Liver (tissue), 10 donors: ENCODE measurements at places on chromosomes 3 and 15.
A peak's percentile ranks its signal among the peaks of the same experiment; 100 is the strongest.

- H3K4me1 ChIP-seq, result no peaks in the 10 kb centered on the region
- H3K27me3 ChIP-seq, result peaks cover 2% of the 10 kb centered on the region
- no peaks in the 10 kb centered on the region for H3K36me3 ChIP-seq
Observed at GRCh38 chr15:20643829-20644425, 102.3 kb upstream of the GOLGA6L6 start.

GRCh38 chr3:152404976-152405375 lies 136.2 kb downstream of the MBNL1 start:
- no peak overlapping the region for H3K27ac ChIP-seq
- no peaks in the 10 kb centered on the region for H3K27me3 ChIP-seq
- H3K36me3 ChIP-seq, result no peaks in the 10 kb centered on the region

GRCh38 chr3:37595784-37596180 lies 265.9 kb upstream of the CTDSPL start:
- no peak overlapping the region for H3K27ac ChIP-seq
- H3K4me1 ChIP-seq, result peaks cover 2% of the 10 kb centered on the region
- DNase-seq, result no peak
- H3K36me3 ChIP-seq, result no peaks in the 10 kb centered on the region
- no peaks in the 10 kb centered on the region for H3K27me3 ChIP-seq

DNA sequence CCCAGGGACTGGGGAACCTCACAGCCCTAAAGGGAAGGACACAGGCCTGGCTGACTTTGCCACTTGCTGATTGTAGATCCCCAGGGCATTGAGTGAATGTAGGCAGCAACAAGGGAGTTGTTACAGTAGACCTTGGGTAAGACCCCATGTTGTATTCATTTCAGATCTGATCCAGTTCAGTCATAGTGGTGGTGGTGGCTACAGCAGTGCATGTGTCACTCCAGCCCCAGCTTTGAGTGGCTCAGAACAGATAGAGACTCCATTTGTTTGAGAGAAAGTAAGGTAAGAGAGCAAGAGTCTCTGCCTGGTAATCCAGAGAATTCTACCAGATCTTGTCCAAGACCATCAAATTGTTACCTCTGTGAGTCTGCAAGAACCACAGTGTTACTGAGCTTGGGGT lies 278.7 kb upstream of the SATB1 start:
- H3K36me3 ChIP-seq, result no peaks in the 10 kb centered on the region
- H3K27ac ChIP-seq, result no peak overlapping the region
- DNase-seq, result no peak

DNA sequence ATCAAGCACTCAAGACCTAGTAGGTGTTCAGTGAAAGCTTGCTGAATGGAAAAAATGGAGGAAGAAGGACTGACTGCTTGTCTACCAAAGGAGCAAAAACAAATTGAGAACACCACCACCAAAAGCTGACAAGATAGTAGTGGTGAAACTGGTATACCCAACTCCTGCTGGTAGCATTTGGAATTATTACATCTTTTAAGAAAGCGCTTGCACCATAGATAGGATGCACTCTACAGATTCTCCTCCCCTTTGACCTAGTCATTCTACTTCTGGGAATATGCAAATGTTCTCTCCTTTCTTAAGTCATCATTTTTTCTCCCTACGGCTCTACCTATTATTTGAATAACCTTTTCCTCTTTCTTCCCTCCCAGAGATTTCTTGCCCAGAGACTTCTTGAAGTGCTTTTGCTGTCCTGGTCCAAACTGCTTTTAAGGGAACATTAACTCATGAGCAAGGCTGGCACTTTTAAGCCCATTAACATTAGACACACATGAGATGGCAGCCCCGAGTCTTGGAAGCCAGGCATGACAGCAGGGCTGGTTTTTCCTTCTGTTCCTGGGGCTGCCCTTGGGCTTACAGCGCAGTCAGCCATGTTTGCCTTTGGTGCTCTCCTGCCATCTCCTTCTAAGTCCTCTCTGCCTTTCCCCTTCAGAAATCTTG lies 75.0 kb upstream of the TLE3 start:
- DNase-seq, result no peak
- no peaks in the 10 kb centered on the region for H3K27me3 ChIP-seq
- H3K4me1 ChIP-seq, result no peaks in the 10 kb centered on the region
- H3K27ac ChIP-seq, result no peak overlapping the region
- H3K4me3 ChIP-seq, result no peak overlapping the region

DNA sequence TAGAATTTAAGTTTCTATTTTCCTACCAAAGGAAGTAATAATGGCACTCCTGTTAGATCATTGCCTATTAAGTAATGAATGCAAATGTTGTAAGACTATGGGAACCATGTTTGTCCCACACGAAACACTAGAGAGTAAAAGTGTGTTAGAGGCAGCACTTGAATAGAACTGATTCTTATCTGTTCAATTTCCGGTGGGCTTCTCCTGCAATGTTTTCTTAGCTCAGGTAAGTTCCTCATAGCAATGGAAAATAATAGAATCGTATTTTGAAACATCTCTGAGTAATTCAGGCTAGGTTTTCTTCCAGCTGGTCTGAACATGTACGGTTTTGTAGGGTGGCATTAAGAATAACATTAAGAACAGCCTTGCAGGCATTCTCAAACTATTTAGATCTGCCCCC lies 145.3 kb upstream of the LIPC start:
- no peaks in the 10 kb centered on the region for H3K27me3 ChIP-seq
- H3K4me3 ChIP-seq, result no peak overlapping the region
- DNase-seq, result no peak
- H3K27ac ChIP-seq, result peak overlapping the region; percentile 83
- no peaks in the 10 kb centered on the region for H3K36me3 ChIP-seq
- H3K4me1 ChIP-seq, result peaks cover 39% of the 10 kb centered on the region

GRCh38 chr15:47415539-47415971 lies 301.8 kb upstream of the SEMA6D start:
- H3K27me3 ChIP-seq, result no peaks in the 10 kb centered on the region
- no peak overlapping the region for H3K4me3 ChIP-seq
- DNase-seq, result no peak
- H3K36me3 ChIP-seq, result no peaks in the 10 kb centered on the region
- H3K4me1 ChIP-seq, result no peaks in the 10 kb centered on the region

GRCh38 chr3:129424185-129424841 lies 4.1 kb downstream of the EFCAB12 start:
- no peak for DNase-seq
- H3K4me1 ChIP-seq, result peaks cover 10% of the 10 kb centered on the region
- H3K27ac ChIP-seq, result no peak overlapping the region
- H3K27me3 ChIP-seq, result no peaks in the 10 kb centered on the region
- H3K36me3 ChIP-seq, result no peaks in the 10 kb centered on the region

DNA sequence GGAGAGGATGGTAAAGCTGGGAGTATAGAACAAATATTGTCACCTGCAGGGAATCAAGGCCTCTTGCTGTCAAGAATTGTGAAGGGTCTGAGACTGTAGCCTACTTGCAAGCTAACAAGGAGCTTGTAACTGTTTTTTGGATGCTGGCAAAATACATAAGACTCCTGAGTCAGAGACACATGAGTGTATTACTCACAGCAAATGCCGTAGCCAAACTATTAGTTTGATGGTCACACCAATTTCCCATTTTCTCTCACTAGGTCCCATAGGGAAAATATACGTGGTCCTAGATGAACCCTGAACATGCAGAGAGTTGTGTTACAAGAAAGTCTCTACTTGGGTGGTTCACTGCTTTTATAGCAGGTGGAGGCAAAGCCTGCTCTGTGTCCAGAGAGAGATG lies 44.7 kb upstream of the LIPC start:
- peaks cover 34% of the 10 kb centered on the region for H3K4me1 ChIP-seq
- no peaks in the 10 kb centered on the region for H3K36me3 ChIP-seq
- H3K4me3 ChIP-seq, result no peak overlapping the region
- DNase-seq, result no peak
- H3K27me3 ChIP-seq, result no peaks in the 10 kb centered on the region

DNA sequence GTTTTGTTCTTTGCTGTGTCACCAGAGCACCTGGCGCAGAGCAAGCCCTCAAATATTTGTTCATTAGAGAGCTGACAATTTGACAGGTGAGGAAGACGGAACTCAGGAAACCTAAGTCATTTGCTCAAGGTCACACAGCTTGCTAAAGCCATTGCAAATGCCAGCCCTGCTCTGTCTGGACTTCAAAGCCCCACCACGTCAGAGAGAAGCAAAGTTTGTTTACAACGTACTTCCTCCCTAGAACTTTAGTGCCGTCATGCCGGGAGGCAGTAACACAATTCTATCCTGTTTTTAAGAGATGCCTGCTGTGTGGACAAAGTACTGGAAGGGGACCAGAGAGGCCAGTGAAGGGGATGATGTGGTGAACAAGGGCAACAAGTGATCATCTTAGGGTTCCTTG lies 216.6 kb upstream of the PRICKLE2 start:
- H3K27me3 ChIP-seq, result peaks cover 2% of the 10 kb centered on the region
- DNase-seq, result no peak
- H3K4me1 ChIP-seq, result peaks cover 10% of the 10 kb centered on the region
- no peaks in the 10 kb centered on the region for H3K36me3 ChIP-seq

DNA sequence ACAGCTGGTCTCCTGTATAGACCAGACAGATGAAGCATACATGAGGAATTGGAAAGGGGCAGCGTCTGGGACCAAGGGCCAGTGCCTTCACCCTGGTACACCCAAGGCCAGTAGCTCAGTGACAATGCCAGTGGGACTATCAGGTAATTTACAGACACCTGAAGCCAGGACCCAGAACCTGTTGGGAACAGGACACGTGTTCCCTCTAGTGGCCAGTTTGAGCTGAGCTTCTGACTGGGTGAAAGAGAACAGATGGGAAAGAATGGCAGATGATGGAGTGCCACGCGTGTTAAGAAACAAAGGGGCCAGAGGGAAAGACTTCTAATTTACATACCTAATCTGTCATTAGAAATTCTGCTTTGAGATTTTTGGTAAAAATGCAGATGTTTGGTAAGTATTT lies 5.1 kb upstream of the SLC25A38 start:
- no peak overlapping the region for H3K27ac ChIP-seq
- no peaks in the 10 kb centered on the region for H3K27me3 ChIP-seq
- peak; percentile 61 for DNase-seq
- H3K36me3 ChIP-seq, result no peaks in the 10 kb centered on the region
- H3K4me1 ChIP-seq, result peaks cover 19% of the 10 kb centered on the region

GRCh38 chr15:77582763-77583162 lies 49.9 kb downstream of the LINGO1 start:
- H3K27ac ChIP-seq, result no peak overlapping the region
- H3K4me1 ChIP-seq, result no peaks in the 10 kb centered on the region
- H3K36me3 ChIP-seq, result no peaks in the 10 kb centered on the region
- no peak overlapping the region for H3K4me3 ChIP-seq
- no peaks in the 10 kb centered on the region for H3K27me3 ChIP-seq

- H3K4me3 ChIP-seq, result no peak overlapping the region
- DNase-seq, result no peak
- H3K27me3 ChIP-seq, result no peaks in the 10 kb centered on the region
- no peaks in the 10 kb centered on the region for H3K36me3 ChIP-seq
- H3K4me1 ChIP-seq, result peaks cover 1% of the 10 kb centered on the region
Observed at GRCh38 chr15:42919308-42919707, 1.3 kb downstream of the TTBK2 start.

DNA sequence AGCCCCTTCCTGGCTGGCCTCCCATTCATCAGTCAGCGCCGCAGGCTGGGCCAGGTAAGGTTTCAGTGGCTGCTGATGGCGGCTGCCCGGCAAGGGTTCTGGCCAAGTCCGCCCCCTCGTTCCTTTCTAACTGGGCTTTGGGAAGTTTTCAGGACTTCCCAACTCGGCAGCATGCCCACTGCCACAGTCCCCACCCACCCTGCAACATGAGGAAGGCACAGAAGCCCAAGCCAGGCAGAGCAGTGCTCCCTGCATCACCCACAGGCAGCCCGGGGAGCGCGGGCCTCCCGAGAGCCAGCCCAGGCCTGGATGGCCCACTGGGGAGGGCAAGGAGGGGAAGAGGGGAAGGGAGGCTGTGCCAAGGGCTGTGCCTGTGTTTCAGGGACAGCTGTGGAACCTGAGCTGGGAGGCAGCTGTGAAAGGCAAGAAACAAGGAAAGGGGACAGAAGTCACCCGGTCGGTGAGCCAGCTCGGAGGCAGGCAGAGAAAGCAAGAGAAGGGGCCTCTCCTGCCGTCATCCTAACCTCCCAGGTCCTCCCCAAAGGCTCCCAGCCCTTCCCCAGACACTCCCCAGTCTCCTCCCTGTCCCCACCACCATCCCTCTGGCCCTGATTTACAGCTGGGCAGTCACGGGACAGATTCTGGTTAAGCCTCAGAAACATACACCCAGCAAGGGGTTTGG lies 73.9 kb downstream of the CPN2 start:
- H3K4me1 ChIP-seq, result peaks cover 25% of the 10 kb centered on the region
- peak overlapping the region; percentile 68 for H3K27ac ChIP-seq
- no peak overlapping the region for H3K4me3 ChIP-seq
- no peaks in the 10 kb centered on the region for H3K36me3 ChIP-seq
- DNase-seq, result no peak

DNA sequence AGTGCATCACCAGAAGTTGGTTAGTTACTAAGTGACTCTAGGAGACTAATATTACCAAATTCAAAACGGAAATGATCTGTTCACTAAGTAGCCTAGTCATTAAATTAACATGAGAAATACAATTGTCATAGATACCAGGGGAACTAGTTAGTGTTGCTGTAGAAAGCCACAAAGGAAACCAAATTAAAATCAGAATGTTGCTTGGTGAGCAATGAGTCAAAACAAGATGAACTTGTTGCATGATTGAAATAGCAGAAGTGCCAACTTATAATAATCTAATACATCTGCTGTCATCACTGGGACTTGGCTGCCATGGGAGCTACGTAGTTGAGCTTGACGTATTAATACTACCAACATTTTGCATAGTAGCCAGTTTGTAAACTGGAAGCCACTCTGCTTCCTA lies 458.1 kb downstream of the DIPK2A start:
- no peak overlapping the region for H3K27ac ChIP-seq
- H3K27me3 ChIP-seq, result no peaks in the 10 kb centered on the region
- no peaks in the 10 kb centered on the region for H3K4me1 ChIP-seq
- no peak for DNase-seq

- H3K4me1 ChIP-seq, result peaks cover 18% of the 10 kb centered on the region
- H3K36me3 ChIP-seq, result no peaks in the 10 kb centered on the region
- DNase-seq, result no peak
Observed at GRCh38 chr3:159818399-159818798, 170.2 kb upstream of the IL12A start.

GRCh38 chr3:98553753-98554152 lies 22.0 kb downstream of the GPR15 start:
- no peak for DNase-seq
- H3K27ac ChIP-seq, result no peak overlapping the region
- no peaks in the 10 kb centered on the region for H3K4me1 ChIP-seq
- no peak overlapping the region for H3K4me3 ChIP-seq

DNA sequence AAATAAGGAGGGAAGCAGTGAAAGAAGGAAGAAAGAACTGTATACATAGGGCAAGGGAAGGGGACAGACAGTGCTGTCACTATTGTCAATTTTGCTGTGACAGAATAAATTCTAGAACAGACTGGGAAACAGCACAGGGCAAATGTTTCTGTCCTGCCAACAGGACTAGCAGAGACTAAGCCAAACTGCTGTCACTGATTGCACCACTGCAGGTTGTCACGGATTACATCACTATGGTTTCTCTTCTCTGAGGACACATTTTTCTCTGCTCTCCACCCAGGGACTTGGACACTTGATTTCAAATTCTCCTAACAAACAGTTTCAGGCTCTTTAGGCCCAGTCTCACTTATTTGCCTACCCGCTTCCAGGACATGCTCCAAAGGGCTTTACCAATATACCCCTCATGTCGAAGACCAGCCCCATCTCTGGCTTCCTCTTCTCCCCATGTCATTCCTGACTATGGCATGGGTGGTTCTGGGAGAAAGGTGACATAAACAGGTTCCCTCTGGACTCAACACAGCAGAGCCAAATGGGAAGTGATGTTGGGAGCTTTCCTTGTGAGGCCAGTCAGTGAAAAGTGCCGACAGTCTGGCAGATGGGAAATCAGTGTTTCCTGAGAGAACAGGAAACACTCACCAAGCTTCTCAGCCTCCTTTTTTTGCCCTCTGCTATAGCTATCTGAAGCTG lies 70.2 kb upstream of the ST3GAL6 start:
- H3K4me1 ChIP-seq, result no peaks in the 10 kb centered on the region
- no peaks in the 10 kb centered on the region for H3K27me3 ChIP-seq
- no peak overlapping the region for H3K4me3 ChIP-seq
- H3K36me3 ChIP-seq, result no peaks in the 10 kb centered on the region
- DNase-seq, result no peak
